ENCODE measurements at places on chromosomes 4 and X.
A peak's percentile ranks its signal among the peaks of the same experiment; 100 is the strongest.

DNA sequence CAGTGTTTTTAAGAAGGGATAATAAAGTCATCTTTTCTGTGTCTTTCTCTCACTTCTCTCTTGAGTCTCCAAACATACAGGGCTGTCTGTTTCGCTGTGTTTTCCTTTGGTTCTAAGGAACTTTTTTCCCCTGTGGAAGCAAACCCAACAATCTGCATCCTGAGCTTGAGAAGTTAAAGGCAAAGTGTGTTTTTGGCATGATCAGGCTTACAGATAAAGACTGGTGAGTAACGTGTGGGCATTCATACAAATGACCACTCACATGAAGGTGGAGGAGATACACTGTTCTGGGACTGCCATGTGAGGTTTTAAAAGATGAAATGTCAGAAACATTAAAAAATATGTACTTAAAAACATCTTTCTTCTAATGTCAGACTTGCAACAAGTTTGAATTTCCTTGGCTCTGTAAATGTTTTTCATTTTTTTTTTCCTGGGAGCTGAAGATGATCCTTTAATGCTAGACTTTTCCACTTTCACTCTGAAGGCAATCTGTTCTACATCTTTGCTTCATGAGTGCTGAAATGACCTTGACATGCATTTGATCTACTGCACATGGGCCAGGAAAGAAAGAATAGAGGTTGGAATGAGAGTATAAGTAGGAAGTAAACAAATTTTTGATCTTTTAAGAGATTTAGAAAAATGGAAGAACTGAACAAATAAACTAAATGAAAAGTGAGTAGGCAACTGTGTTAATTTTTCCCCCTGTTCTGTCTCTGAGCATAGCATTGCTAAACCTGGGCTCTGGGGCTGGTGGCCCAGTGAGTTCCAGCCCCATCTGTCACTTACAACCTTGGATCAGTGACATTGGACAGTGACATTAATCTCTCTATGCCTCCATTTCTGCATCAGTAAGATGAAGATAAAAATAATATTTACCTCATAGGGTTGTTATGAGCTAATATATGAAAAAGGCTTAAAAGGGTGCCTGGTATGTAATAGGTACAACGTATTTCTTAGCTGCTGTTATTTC, 151.1 kb upstream of the TBC1D9 start:
- DNase-seq, result no peak

- DNase-seq, result no peak
Observed at GRCh38 chrX:134373736-134374135, 86.2 kb upstream of the HPRT1 start.

- no peak for DNase-seq
Observed at GRCh38 chr4:153798901-153799693, 10.2 kb upstream of the SFRP2 start.

GRCh38 chrX:133475521-133475920, 60.2 kb upstream of the GPC4 start:
- no peak for DNase-seq

GRCh38 chr4:89245459-89245858, 62.1 kb downstream of the GPRIN3 start:
- DNase-seq, result no peak

DNA sequence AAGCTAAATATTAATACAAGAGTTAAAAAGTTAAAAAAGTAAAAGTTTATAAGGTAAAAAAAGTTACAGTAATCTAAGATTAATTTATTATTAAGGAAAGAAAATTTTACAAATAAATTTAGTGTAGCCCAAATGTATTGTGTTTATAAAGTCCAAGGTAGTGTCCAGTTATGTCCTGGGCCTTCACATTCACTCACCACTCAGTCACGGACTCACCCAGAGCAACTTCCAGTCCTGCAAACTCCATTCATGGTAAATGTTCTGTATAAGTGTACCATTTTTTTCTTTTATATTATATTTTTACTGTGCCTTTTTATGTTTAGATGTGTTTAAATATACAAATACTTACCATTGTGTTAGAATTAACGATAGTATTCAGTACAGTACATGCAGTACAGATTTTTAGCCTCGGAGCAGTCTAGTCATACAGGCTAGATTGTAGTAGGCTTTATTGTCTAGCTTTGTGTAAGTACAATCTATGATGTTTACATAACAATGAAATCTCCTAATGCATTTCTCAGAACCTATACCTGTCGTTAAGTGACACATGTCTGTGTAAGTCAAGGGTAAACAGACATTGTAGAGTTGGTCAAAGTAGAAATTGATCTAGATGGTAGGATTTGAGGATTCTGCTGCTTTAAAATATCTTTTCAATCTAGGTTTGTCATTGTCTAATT, 197.7 kb downstream of the GC start:
- DNase-seq, result no peak

- no peak for DNase-seq
Observed at GRCh38 chr4:145203410-145203809, 23.0 kb upstream of the OTUD4 start.

GRCh38 chrX:129772796-129773431, 6.8 kb upstream of the SASH3 start:
- DNase-seq, result peak; percentile 62

- no peak for DNase-seq
Observed at GRCh38 chrX:100098660-100099375, 311.3 kb downstream of the PCDH19 start.

GRCh38 chr4:116358633-116359222, 726.6 kb downstream of the TRAM1L1 start:
- DNase-seq, result peak; percentile 33
